Memory B cell (primary cell): ENCODE measurements at places on chromosomes 16 and 17.

DNA sequence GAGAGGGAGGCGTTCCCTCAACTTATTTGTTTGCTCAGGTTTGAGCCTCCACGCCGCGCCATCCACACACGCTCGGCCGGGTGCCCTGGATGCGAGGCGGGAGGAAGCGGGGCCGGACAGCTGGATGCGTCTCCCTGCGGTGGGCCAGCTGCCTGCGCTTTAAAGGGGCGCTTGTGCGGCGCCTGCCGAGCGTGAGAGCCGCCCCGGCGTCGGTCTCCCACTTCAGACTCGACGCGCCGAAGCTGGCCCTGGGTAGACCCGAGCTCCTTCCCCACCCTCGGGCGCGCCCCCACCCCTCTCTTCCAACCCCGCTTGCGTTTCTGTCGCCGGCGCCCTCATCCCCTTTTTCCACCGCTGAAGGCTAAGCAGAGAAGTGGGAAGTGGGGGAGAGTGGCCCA is 527 bp upstream of the CHAD start:
- no peak for DNase-seq

GRCh38 chr16:19108409-19109287 is 5.1 kb upstream of the ITPRIPL2 start:
- DNase-seq, result no peak

DNA sequence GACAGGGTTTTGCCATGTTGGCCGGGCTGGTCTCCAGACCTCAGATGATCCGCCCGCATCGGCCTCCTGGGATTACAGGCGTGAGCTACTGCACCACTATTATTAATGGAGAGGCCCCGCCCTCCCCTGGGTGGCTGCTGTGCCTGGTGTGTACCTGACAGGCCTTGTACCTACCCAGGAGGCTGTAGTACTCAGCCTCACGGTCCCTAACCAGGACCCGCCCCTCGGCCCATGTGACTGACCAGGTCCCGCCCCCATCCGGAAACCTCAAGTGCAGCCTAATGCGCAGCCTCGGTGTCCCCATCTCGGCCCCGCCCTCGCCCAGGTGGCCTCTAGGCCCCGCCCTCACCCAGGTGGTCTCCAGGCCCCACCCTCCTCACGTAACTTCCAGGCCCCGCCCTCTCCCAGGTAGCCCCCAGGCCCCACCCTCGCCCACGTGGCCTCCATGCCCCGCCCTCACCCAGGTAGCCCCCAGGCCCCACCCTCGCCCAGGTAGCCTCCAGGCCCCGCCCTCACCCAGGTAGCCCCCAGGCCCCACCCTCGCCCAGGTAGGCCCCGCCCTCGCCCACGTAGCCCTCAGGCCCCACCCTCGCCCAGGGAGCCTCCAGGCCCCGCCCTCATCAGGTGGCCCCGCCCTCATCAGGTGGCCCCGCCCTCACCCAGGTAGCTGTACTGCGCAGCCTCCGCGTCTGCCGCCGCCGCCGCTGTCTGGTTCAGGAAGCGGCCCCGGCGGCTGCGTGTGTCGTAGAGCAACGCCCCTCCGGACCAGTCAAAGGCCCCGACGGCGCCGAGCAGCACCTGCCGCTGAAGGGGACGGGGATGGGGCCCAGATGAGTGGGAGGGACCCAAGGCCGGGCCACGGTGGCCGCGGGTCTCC is 31.0 kb downstream of the HASPIN start:
- DNase-seq, result peak; percentile 79

GRCh38 chr16:50677351-50677750 is 3.8 kb downstream of the SNX20 start:
- no peak for DNase-seq

DNA sequence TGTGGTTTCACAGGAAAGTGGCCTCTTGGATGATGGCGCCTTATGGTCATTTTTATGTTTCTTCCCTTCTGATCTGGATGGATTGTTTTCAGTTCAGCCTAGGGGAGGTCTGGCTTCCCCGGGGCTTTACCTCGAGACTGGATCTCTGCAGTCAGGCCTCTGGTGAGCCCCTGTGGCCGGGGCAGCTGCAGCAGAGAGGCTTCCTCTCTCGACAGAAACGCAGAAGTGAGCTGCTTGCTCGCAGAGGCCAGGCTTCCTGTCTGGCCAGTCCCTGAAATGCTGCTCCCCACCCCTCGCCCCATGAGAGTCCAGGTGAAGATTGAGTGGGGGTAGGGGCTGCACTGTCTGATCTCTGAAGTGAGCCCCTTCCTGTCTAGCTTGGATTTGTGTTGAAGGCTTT is 44.0 kb downstream of the PLCG2 start:
- peak; percentile 69 for DNase-seq

- DNase-seq, result no peak
Observed at GRCh38 chr17:57574040-57574513, 171.0 kb downstream of the CCDC182 start.
